ENCODE measurements at places on chromosomes 1 and 21. TPM values are rescaled to one million over a fixed set of nuclear protein-coding genes. Genes with fewer than 3 reads are reported as not detected.

DMBX1 gene
- 1.4 TPM for total RNA-seq

DNA sequence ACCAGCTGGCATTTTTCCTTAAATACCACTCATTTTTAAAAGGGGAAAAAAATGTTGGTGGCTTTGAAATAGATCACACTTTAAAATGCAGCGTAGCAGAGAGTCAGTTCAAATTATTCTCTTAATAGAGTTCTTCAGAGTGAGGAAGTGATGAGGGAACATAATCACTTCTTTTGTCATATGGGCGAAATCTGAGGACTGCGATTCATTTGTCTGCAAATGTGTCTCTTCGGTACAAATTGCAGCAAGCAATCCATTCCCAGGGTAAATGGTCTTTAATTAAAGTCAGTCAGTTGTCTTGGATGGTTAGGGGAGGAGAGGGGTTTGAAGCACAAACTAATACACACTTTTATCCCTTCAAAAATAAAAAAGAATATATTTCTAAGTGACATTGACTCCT, 86.0 kb upstream of the SELENON start:
- no peak for DNase-seq

LAMTOR2 gene
- total RNA-seq, result 52.0 TPM

DNA sequence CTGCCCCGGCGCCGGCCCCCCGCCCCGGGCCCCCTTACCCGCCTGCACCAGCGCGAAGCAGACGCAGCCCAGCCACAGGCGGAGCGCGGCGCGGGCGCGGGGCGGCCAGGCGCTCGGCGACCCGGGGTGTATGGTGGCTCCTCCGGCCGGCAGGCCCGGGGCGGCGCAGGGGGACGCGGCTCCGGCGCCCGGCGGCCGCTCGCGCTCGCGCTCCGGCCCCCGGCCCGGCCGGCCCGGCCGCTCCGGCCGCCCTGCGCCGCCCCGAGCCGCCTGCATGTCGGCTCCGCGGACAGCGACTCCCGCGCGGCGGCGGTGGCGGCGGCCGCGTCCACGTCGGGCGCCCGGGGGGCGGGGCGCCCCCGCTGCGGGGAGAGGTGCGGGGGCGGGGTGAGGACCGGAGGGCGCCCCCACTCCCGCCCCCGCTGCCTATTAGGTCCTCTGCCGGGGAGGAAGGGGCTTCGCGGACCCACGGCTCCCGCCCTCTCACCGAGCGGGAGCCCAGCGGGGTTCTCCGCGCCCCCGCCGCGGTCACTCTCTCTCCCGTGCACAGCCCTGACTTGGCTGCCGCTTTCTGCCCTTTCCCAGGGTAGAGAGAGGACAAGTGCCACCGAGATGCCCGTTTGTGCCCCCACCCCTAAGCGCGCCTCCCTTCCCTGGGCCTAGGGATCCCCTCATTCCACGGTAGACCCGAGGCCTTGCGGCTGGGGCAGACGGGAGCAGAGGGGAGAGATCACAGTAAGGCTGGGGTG, at the start of gene FNDC5:
Gene FNDC5, minus strand, starts transcription at position 298 of the 749 bp plus-strand sequence.
- DNase-seq, result peak; percentile 42

Measured in A673 (cell line).